Renal cortex interstitium (tissue), 15 donors: ENCODE measurements at places on chromosomes 7 and 10.
A peak's percentile ranks its signal among the peaks of the same experiment; 100 is the strongest.

DNA sequence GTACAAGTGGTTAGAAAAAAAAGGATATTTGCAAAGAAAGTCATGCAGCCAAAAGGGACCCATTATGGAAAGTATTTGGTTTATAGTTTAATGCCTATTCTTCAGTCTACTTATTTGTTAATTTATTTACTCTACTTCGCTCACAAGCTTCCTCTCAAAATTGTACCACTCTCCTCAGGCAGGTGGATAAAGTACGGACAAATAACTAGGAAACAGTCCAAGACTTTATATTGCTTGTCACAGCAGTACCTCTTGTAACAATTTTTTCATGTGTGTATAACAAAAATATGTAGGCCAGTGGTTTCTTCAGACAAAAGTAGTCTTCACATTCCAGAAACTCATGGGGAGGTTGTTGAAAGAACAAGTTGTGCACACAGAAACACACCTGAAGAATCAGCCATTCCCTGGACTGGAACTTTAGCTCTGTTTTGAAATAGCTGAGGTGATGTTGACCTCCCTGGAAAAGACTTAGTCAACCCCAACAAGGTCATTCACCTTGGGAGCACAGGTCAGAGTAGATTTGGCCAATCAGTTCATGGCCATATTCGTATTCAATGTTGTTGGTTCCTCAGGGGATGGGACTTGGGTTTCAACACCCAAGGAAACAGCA lies 73.4 kb downstream of the TES start:
- no peak for DNase-seq

- DNase-seq, result no peak
These were observed 243.1 kb upstream of the HABP2 start for GRCh38 chr10:113309791-113310190.

DNA sequence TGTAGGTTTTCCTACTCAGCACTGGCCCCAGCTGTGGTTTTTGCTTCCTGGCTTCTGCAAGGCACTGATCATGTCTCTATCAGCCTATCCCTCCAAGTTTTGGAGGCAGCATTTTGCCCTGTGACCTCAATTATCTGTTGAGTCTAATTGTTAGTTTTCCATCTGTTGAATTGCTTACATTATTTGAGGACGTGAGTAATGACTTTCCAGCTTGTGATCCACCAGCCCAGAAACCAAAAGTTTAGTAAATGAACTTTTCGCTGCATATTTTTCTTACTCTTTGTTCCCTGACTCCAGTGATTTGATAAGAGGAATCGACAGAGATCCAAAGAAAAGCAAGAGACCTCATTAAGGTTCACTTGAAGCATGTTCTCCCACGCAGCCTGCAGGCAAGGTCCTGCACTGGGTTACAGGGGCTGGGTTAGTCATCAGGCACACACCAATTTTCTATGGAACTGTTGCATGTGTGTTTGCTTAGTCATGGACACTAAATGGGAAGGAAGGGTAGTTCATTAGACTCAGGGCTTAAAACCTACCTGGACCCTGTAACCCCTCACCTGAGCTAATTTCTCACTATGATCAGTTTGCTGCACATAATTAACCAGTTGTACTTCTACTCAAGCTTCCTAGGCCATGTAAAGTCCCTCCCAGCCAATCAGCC lies 57.2 kb downstream of the AKR1E2 start:
- DNase-seq, result no peak

DNA sequence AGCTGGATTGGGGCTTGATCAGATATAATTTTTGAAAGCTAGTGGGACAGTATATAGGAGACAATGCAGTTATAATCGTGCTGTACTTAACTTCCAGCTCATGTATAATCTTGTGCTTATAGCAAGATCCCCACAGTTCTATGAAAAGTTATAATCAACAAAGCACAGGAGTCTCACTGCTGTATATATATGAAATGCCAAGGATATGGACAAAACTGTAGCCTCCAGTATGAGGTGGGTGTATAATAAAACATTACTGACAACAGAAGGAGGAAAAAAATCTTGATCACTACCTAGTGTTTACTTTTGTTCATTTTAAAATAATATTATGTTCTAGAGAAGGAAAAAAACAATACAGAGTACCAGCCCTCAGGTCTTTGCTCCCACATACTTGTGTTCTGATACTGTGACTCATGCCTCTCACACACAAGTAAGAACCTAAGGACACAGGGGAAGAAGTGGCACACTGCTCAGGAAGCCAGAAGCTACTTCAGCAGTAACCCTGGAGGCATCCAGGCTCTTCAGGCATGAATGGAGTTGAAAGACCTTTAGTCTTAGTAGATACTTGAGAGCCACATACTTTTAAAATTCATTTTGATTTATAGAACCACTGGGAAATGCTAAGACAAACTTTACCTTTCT lies 265.7 kb upstream of the IMMP2L start:
- DNase-seq, result no peak

DNA sequence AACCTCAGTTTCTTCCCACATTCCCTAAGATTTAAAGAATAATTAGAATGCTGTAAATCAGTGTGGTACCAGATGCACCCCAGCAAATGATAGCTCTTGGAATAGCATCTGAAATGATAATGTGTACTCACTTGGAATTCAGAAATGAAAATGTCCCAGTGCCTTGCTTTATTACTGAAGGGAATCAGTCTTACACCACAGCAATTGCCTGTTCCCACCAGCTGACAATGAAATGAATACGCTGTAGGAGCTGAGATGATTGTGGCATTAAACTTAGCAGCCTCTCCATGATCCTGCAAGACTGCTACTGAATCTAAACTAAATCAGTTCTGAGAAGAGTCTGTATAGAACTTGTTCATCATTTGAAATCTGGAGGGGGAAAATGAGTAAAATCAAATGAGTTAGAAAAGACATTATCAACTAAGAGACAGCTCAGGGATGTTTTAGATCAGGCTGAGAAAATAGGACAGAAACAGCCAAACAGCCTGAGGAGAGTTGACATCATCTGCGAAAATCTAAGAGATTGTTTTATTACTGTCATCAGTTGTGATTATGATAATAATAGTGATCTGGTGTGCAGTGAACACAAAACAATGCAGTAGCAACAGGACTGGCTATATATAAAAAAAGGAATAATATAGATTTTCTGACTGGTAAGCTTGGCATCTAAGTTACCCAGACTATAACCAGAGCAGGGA lies 108.6 kb upstream of the SLC13A1 start:
- no peak for DNase-seq

- no peak for DNase-seq
These were observed 3.6 kb downstream of the ARL3 start for GRCh38 chr10:102710609-102711008.

DNA sequence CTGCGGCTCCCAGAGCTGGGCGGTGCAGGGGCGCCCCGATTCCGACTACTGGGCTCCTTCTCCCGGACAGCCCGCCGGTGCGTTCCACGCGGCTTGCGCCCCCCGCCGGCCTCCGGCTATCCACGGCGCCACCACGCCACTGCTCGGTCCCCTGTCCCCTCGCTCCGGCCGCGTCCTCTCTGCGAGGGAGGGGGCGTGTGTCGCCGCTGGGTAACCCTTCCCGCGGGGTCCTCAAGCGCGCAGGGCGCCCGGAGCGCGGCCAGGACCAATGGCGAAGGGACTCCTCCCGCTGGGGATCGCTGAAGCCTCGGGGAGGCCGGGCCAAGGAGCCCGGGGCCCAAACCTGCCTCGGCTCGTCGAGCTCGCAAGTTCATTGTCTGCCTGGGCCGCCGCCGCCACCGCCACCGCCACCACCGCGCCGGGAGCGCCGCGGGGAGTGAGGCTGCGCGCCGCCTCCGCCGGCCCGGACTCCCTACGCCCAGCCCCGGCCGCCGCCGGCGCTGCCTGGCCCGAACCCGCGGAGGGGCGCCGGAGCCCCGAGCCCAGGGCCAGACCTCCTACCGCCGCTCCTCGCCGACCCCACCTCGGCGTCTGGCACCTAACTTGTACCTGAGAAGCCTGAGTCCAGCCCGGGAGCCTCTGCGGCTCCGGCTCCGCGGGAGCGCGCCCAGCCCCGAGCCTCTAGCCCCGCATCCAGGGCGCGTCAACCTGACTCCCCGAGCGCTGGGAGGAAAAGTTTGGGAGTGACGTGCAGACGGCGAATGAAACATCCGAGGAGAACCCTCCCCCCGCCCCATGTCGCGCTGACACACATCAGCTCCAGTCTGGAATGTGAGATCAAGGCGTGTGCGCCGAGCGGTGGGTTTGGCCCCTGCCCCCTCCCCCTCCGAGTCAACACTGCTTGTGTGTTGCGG lies at the start of gene CHST15:
TSS of gene CHST15 (minus strand) at position 739 of the 914 bp plus-strand sequence. CDS start 47,386 bp downstream, outside the sequence.
- DNase-seq, result peak; percentile 66

- no peak for DNase-seq
These were observed 182.0 kb upstream of the PHYHIPL start for GRCh38 chr10:58994226-58995057.

DNA sequence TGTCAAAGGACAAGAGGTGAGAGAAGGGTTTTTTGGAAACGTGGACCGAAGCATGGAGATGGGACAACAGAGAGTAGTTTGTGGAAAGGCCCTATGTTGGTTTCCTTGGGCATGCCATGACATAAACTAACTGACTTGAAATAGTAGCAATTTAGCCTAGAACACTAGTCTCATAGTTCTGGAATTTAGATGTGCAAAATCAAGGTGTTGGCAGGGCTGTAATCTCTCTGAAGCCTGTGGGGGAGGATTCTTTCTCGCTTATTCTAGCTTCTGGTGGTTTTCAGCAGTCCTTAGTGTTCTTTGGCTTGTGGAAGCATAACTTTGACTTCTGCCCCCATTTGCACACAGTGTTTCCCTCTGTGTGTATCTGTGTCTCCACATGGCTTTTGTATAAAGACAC lies 283.4 kb downstream of the GFRA1 start:
- DNase-seq, result no peak

DNA sequence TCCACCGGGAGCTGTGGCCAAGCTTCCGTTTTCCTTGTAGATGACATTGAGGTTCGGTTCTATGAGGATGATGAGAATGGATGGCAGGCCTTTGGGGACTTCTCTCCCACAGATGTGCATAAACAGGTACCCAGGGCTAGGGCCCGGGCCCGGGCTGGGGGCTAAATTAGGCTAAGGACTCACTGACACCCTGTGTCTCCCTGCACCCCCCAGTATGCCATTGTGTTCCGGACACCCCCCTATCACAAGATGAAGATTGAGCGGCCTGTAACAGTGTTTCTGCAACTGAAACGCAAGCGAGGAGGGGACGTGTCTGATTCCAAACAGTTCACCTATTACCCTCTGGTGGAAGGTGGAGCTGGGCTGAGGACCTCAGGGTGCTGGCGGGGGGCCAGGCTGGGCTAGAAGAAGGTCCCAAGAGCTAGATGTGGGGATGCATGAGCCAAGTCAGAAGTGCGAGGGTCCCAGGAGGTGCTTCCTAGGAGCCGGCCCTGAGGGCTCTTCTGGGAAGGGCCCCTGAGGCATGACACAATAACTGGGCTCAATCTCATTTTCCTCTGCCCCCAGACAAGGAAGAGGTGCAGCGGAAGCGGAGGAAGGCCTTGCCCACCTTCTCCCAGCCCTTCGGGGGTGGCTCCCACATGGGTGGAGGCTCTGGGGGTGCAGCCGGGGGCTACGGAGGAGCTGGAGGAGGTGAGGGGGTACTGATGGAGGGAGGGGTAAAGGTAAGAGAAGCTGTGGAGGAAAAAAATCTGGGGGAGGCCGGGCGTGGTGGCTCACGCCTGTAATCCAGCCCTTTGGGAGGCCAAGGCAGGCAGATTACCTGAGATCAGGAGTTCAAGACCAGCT lies 2.9 kb downstream of the NFKB2 start:
- no peak for DNase-seq

- DNase-seq, result no peak
These were observed 165.5 kb downstream of the FAM107B start for GRCh38 chr10:14609178-14609577.

DNA sequence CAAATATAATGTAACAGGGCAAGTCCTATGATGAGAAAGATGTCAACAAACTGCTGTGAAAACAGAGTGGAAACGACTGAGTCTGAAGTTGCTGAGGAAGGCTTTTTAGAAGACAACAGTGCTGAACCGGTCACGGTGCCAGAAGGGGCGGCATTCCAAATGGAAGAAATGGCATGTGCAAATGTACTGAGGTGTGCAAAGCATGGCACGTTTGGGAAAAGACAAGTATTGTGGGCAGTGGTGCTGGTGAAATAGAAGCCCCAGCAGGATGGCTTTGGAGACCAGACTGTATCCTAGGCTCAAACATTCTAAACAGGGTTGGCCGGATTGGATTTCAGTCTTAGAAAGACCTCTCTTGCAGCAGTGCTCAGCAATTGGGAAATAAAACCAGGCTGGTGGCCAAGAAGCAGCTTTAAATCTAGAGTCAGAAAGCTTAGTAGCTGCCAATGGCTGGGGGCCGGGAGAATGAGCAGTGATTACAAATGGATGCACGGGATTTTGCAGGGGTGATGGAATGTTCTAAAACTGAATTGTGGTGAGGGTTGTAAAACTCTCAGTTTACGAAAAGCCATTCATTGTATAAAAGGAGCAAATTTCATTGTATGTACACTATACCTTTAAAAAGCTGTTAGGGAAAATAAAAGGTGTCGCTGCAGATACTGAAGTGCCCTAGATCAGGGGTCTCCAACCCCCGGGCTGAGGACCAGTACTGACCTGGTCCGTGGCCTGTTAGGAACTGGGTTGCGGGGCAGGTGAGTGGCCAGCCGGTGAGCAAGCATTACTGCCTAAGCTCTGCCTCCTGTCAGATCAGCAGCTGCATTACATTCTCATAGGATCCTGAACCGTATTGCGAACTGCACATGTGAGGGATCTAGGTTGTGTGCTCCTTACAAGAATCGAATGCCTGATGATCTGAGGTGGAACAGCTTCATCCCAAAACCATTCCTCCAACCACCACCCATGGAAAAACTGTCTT lies 141.6 kb downstream of the HIBADH start:
- no peak for DNase-seq

DNA sequence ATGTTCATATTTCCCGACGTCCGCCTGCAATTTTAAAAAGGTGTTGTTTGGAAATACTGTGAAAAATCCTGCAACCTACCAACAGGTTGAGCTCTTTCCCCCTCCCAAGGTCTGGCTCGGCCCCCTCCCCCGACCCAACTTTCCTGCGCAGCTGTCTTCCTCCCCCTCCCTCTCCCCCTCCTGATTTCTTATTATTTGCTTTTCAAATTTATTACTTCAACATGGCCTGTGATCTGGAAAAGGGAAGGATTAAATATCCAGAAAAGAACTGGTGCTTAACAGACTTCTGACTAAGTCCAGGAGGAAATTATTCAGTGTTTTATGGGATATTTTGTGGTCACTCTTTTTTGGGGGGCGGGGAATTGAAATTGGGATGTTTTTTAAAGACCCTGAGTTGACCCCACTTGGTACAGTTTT lies 2.4 kb downstream of the ARID5B start:
- peak; percentile 39 for DNase-seq

DNA sequence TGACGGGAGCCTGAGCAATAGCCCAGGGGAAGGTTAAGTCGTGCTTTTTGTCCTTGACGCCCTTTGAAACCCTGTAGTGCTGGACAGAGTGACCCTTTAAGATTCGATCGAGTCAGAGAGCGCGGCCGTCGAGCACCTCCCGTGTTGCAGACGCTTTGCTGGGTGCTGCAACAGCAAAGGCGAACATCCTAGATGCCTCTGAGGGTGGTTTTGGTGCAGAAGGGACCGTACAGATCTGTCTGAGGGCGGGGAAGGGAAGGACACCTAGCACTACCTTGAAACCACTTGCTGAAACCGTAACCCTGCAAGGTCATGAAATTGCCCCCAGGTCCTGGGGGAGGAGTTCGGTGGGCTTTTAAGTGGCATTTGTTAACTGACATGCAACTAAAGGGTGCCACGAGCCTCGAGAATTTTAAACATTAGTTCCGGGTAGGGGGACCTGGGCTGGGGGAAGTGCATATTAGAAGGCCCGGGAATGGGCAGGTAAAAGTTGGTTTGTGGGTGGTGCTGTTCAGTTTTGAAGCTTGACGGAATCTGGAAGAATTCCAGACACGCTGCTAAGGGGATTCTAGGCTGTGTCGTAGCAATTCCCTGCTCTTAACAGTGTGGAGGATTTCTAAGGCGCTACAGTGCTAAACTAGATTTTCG lies 786 bp downstream of the ATP5F1C start:
- DNase-seq, result peak; percentile 51
